Ovary (tissue), 10 donors: ENCODE measurements at places on chromosomes 5 and 9. TPM values are rescaled to one million over a fixed set of nuclear protein-coding genes. Genes with fewer than 3 reads are reported as not detected.

GRCh38 chr9:21694424-21694823 lies 108.0 kb upstream of the MTAP start:
- H3K4me1 ChIP-seq = no peaks in the 10 kb centered on the region
- no peaks in the 10 kb centered on the region for H3K27me3 ChIP-seq
- no peak overlapping the region for H3K27ac ChIP-seq
- DNase-seq = no peak
- H3K4me3 ChIP-seq = no peak overlapping the region
- no peaks in the 10 kb centered on the region for H3K36me3 ChIP-seq

GRCh38 chr5:127878174-127878750 lies 175.1 kb downstream of the CCDC192 start:
- H3K4me3 ChIP-seq = no peak overlapping the region
- H3K4me1 ChIP-seq = no peaks in the 10 kb centered on the region
- no peaks in the 10 kb centered on the region for H3K36me3 ChIP-seq
- DNase-seq = no peak

GRCh38 chr9:36258996-36259533 lies 817 bp upstream of the GNE start:
- peaks cover 6% of the 10 kb centered on the region for H3K4me1 ChIP-seq
- H3K4me3 ChIP-seq = peak overlapping the region; percentile 99
- DNase-seq = peak; percentile 47
- no peaks in the 10 kb centered on the region for H3K27me3 ChIP-seq
- H3K27ac ChIP-seq = peak overlapping the region; percentile 96
- no peaks in the 10 kb centered on the region for H3K36me3 ChIP-seq

The PCDHB9 gene
- 5.4 TPM for total RNA-seq

- H3K4me1 ChIP-seq = no peaks in the 10 kb centered on the region
- H3K27ac ChIP-seq = no peak overlapping the region
- DNase-seq = no peak
- no peak overlapping the region for H3K4me3 ChIP-seq
- H3K27me3 ChIP-seq = no peaks in the 10 kb centered on the region
Measured at GRCh38 chr9:37639841-37640240, 10.9 kb upstream of the FRMPD1 start.

- no peak overlapping the region for H3K4me3 ChIP-seq
- H3K27ac ChIP-seq = no peak overlapping the region
- no peak for DNase-seq
- H3K4me1 ChIP-seq = peaks cover 1% of the 10 kb centered on the region
Measured at GRCh38 chr5:174173766-174174165, 128.3 kb downstream of the NSG2 start.

GRCh38 chr9:128254855-128255759 lies 20.7 kb downstream of the GOLGA2 start:
- H3K36me3 ChIP-seq = no peaks in the 10 kb centered on the region
- no peaks in the 10 kb centered on the region for H3K27me3 ChIP-seq
- DNase-seq = peak; percentile 55
- H3K4me1 ChIP-seq = no peaks in the 10 kb centered on the region

- H3K27me3 ChIP-seq = no peaks in the 10 kb centered on the region
- H3K27ac ChIP-seq = no peak overlapping the region
- H3K4me1 ChIP-seq = no peaks in the 10 kb centered on the region
- H3K36me3 ChIP-seq = no peaks in the 10 kb centered on the region
- H3K4me3 ChIP-seq = no peak overlapping the region
Measured at GRCh38 chr9:130720762-130721161, 27.2 kb downstream of the EXOSC2 start.

GRCh38 chr9:16640649-16641048 lies 229.8 kb downstream of the BNC2 start:
- H3K27me3 ChIP-seq = no peaks in the 10 kb centered on the region
- H3K36me3 ChIP-seq = no peaks in the 10 kb centered on the region
- H3K27ac ChIP-seq = no peak overlapping the region
- H3K4me1 ChIP-seq = peaks cover 4% of the 10 kb centered on the region
- DNase-seq = no peak

- DNase-seq = no peak
- H3K27ac ChIP-seq = no peak overlapping the region
- no peaks in the 10 kb centered on the region for H3K36me3 ChIP-seq
- no peak overlapping the region for H3K4me3 ChIP-seq
Measured at GRCh38 chr5:80122579-80122978, 87.4 kb downstream of the THBS4 start.

GRCh38 chr9:98168941-98169488 lies 23.4 kb downstream of the CORO2A start:
- no peaks in the 10 kb centered on the region for H3K36me3 ChIP-seq
- H3K27me3 ChIP-seq = no peaks in the 10 kb centered on the region
- H3K4me1 ChIP-seq = no peaks in the 10 kb centered on the region
- DNase-seq = no peak
- H3K27ac ChIP-seq = no peak overlapping the region

The TAF11L5 gene
- not detected for total RNA-seq

GRCh38 chr5:32311404-32312196 lies 1.1 kb downstream of the MTMR12 start:
- peaks cover 17% of the 10 kb centered on the region for H3K4me1 ChIP-seq
- H3K27ac ChIP-seq = peak overlapping the region; percentile 96
- DNase-seq = no peak
- H3K36me3 ChIP-seq = no peaks in the 10 kb centered on the region
- no peaks in the 10 kb centered on the region for H3K27me3 ChIP-seq

The AP3B1 gene
- total RNA-seq = 34.6 TPM

- H3K27ac ChIP-seq = no peak overlapping the region
- no peaks in the 10 kb centered on the region for H3K36me3 ChIP-seq
- no peak overlapping the region for H3K4me3 ChIP-seq
- no peak for DNase-seq
Measured at GRCh38 chr9:29449306-29449705, 1876.0 kb upstream of the C9orf72 start.

The PRXL2C gene
- total RNA-seq = 14.0 TPM

- H3K27me3 ChIP-seq = no peaks in the 10 kb centered on the region
- no peak overlapping the region for H3K27ac ChIP-seq
- no peaks in the 10 kb centered on the region for H3K4me1 ChIP-seq
- no peak overlapping the region for H3K4me3 ChIP-seq
- no peak for DNase-seq
- no peaks in the 10 kb centered on the region for H3K36me3 ChIP-seq
Measured at GRCh38 chr9:112421771-112422222, 41.9 kb downstream of the HSDL2 start.

The SLC6A7 gene
- not detected for total RNA-seq

The ZNG1F gene
- total RNA-seq = 11.0 TPM

GRCh38 chr9:112562235-112562958 lies 75.8 kb downstream of the KIAA1958 start:
- no peaks in the 10 kb centered on the region for H3K36me3 ChIP-seq
- no peak overlapping the region for H3K4me3 ChIP-seq
- H3K27ac ChIP-seq = no peak overlapping the region
- DNase-seq = no peak
- H3K4me1 ChIP-seq = no peaks in the 10 kb centered on the region
- no peaks in the 10 kb centered on the region for H3K27me3 ChIP-seq

The ICE1 gene
- 38.0 TPM for total RNA-seq

DNA sequence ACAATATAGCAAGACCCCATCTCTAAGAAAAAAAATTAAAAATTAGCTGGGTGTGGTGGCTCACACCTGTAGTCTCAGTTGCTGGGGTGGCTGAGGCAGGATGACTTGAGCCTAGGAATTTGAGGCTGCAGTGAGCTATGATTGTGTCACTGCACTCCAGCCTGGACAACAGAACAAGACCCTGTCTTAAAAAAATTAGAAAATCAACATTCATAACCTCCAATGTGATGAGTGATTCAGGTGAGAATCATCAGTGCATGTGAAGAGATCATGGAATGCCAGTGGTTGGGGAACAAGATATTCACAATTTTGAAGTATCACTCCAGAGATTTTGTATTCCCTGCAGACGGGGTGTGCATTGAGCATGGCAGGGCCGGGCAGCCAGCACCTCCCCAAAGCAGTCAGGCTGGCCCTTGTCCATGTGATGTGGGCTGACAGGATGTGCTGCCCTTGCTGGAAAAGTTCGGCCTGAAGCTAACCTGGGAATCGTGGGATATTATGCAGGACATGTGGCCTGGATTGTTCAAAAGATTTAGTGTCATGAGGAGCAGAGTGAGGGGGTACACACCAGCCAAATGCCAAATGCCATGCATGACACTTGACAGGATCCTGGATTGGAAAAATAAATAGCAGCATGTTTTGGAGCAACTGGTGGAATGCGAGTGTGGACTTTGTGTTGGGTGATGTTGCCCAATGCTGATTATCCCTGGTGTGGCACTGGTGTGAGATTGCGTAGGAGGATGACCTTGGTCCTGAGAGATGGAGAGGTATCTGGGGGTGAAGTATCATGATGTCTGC lies 189.0 kb downstream of the RGS3 start:
- no peak overlapping the region for H3K4me3 ChIP-seq
- H3K36me3 ChIP-seq = no peaks in the 10 kb centered on the region
- H3K4me1 ChIP-seq = peaks cover 11% of the 10 kb centered on the region
- no peaks in the 10 kb centered on the region for H3K27me3 ChIP-seq

GRCh38 chr5:138629392-138629791 lies 54.2 kb upstream of the HSPA9 start:
- no peak overlapping the region for H3K27ac ChIP-seq
- no peaks in the 10 kb centered on the region for H3K4me1 ChIP-seq
- H3K27me3 ChIP-seq = no peaks in the 10 kb centered on the region

The SHISAL2B gene
- not detected for total RNA-seq

GRCh38 chr5:157845914-157846598 lies 12.9 kb downstream of the CLINT1 start:
- no peak overlapping the region for H3K27ac ChIP-seq
- no peaks in the 10 kb centered on the region for H3K4me1 ChIP-seq
- H3K27me3 ChIP-seq = no peaks in the 10 kb centered on the region

DNA sequence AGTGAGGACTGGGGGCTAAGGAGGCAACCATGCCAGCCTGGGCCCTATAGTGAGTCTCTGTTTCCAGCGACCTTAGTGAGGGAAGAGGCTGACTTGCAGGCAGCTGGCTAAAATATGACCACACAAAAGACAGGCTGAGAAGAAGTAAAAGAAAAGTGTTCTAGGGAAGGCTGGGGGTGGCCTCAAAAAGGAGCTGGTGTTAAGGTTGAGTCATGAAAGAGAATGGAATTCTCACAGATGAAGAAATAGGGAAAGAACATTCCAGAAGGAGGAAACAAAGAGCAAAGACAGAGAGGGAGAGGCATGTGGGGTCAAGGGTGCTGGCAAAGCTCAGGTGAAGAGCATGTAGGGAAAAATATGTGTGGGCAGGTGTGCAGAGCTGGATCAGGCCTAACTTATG lies 302.7 kb upstream of the RFX3 start:
- H3K36me3 ChIP-seq = no peaks in the 10 kb centered on the region
- peaks cover 2% of the 10 kb centered on the region for H3K4me1 ChIP-seq
- H3K27me3 ChIP-seq = no peaks in the 10 kb centered on the region
- no peak overlapping the region for H3K27ac ChIP-seq
- no peak for DNase-seq

GRCh38 chr5:106019261-106019660 lies 1651.5 kb downstream of the EFNA5 start:
- no peaks in the 10 kb centered on the region for H3K36me3 ChIP-seq
- H3K4me3 ChIP-seq = no peak overlapping the region
- H3K27me3 ChIP-seq = no peaks in the 10 kb centered on the region
- H3K27ac ChIP-seq = no peak overlapping the region
- DNase-seq = no peak

GRCh38 chr5:10248378-10249260 lies 1.1 kb downstream of the ATPSCKMT start:
- no peaks in the 10 kb centered on the region for H3K27me3 ChIP-seq
- peak overlapping the region; percentile 86 for H3K4me3 ChIP-seq
- peak overlapping the region; percentile 88 for H3K27ac ChIP-seq
- no peak for DNase-seq
- H3K4me1 ChIP-seq = peaks cover 8% of the 10 kb centered on the region
